ENCODE measurements at places on chromosomes 1 and 21. TPM values are rescaled to one million over a fixed set of nuclear protein-coding genes. Genes with fewer than 3 reads are reported as not detected.

The STIL gene
- 38.8 TPM for total RNA-seq

- DNase-seq = no peak
These were observed 281.4 kb downstream of the HHIPL2 start for GRCh38 chr1:222266223-222267196.

GRCh38 chr1:213523781-213524398 lies 463.9 kb upstream of the PROX1 start:
- DNase-seq = no peak

DNA sequence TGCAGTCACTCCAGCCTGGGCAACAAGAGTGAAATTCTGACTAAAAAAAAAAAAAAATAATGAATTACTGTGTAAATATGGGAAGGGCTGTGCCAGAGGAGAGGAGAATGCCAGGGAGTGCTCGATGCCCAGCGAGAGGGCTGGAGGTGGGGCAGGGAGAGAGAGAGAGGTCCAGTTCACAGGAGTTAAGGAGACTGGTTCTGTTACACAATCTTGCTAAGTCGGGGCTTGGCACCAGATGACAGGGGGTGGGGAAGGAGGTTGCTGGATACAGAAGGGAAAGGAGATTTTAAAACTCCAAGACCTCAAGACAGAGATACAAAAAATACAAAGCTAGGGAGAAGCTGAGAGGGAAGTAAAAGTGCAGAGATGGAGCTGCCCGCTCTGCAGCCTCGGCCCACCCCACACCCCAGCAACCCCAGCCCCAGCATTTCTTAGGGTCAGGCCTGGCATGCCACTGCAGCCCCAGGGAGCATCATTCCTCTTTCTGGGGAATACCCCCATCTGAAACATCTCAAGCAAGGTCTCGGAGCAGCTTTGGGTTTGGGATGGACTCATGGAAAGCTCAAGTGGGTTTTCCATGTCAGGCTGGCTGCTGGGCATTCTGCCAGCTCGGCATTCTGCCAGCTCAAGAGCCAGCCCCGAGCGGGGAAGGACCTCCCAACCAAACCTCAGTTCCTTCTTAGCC lies 991 bp downstream of the SELENBP1 start:
- DNase-seq = peak; percentile 45

The DNAJC16 gene
- total RNA-seq = 7.9 TPM

DNA sequence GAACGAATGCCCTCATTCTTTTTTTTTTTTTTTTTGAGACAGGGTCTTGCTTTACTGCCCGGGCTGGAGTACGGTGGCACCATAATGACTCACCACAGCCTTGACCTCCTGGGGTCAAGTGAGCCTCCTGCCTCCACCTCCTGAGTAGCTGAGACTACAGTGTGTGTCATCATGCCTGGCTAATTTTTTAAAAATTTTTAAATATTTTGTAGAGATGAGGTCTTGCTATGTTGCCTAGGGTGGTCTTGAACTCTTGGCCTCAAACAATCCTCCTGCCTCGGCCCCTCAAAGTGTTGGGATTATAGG lies 69.4 kb downstream of the ALG14 start:
- peak; percentile 55 for DNase-seq
